ENCODE measurements at places on chromosomes 4 and X. TPM values are rescaled to one million over a fixed set of nuclear protein-coding genes. Genes with fewer than 3 reads are reported as not detected.
A peak's percentile ranks its signal among the peaks of the same experiment; 100 is the strongest.

Gene NAP1L2
- total RNA-seq = 1.2 TPM

Gene AMMECR1
- 10.3 TPM for total RNA-seq

Gene FAM50A
- total RNA-seq = 85.2 TPM

Gene XAGE1A
- not detected for total RNA-seq

Gene RENBP
- 12.3 TPM for total RNA-seq

Gene PLP1
- 543 TPM for total RNA-seq

GRCh38 chr4:121720109-121720508 lies 23.3 kb upstream of the ANXA5 start:
- DNase-seq = no peak

GRCh38 chr4:81116566-81116965 lies 86.1 kb downstream of the BMP3 start:
- no peak for DNase-seq

DNA sequence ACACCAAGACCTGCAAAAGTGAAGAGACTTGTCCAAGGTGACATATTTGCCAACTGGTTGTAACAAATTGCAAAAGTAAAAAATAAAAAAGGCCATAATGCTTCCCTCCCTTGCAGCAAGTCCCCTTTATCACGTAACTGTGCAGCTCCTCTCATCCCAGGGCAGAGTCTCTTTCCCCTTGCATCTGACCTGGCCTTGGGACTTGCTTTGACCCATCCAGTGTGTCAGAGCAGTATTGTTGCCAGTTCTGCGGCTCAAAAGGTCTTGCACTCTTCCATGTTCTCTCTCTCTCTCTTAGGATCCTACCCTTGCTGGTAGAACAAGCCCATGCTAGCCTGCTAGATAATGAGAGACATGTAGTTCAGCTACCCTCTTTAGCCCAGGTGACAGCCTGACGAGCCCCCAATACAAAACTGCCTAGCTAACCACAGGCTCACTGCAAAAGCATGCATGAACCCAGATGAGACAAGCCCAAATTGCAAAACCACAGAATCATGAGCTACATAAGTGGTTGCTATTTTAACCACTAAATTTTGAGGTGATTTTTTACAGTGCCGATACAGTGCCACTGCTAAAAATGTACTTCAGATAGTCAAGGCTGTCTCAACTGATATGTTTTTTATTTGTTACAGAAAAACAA lies 289.5 kb upstream of the PPARGC1A start:
- no peak for DNase-seq

DNA sequence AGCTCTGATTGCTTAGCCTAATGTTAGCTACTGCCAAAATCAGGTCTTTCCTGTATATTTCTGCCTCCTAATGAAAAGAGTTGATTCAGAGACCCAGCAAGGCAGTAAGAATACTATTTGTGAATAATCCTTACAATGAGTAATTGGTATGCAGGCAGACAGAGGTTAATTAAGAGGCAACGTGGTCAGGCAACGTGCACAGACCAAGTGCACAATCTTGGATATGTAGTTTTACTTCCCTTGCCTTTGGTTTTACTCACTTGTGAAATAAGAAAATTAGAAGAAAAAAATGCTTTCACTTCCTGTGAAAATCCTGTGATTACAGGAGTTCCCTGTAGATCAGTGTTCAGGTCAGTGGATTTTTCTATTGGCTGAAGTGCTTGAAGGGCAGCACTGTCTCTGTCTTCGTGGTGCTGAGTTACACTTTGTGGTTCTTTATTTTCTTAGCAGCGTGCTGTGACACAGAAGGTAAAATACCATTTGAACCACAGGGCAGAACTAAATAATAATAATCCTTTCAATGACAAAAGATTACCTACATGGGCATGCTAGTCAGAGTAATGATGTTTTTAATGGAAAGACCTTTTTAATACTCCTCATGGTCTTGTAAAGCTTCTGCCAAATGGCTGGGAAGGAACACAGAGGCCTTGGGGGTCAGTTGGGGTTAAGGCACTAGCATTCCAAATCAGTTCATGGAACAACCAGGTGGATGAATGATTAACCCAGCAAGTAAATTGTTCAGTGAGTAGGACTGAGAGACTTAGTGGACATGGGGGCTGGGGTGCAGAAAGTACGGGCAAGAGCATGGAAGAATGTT lies 430.9 kb downstream of the MAPK10 start:
- no peak for DNase-seq

DNA sequence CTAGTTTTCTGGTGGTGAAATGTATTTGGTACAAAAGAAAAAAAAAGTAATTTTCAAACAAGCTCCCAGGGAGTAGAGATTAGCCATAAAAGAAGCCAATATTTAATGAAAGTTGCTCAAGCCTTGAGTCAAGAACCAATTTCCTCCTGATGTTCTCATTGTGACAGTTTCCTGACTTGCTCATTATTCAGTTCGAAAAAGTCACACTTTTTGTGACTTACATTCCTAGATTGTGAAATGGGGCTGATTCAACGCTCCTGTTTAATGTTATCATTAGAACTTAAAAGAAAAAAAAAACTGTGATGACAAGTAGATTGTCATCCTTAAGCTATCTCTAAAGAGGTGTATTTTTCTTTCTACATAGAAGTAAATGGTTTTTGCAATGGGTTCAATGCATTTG lies 122.6 kb upstream of the BMPR1B start:
- DNase-seq = no peak

- peak; percentile 10 for DNase-seq
Measured at GRCh38 chr4:8110071-8110986, 48.3 kb downstream of the ABLIM2 start.

DNA sequence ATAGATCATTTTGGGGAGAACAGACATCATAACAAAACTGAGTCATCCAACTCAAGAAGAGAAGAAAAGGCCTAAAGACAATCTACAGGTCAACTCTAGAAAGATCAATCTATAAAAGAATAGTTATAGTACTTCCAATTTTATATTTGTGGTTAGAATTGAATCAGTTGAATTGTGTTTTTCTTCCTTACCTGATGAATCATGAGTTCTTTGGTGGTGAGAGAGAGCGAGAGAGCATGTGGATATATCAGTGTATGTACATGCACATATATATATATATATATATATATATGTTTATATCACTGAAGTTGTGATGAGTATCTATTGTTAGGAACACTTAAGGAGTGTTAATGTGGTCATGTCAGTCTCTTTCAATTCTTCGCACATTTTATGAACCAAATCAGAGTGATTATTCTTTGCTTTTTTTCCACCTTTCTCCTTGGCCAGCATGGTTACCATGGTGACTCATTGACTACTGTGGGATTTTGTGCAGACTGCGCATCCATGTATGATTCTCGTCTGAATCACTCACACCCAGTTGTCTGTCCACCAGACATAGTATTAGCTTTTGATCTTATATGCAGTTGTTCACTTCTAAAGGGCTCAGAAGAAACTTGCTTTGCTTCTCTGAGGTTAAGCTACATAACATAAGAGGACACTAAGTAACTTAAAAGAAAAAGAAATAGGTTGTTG lies 90.4 kb upstream of the RAB40AL start:
- no peak for DNase-seq

DNA sequence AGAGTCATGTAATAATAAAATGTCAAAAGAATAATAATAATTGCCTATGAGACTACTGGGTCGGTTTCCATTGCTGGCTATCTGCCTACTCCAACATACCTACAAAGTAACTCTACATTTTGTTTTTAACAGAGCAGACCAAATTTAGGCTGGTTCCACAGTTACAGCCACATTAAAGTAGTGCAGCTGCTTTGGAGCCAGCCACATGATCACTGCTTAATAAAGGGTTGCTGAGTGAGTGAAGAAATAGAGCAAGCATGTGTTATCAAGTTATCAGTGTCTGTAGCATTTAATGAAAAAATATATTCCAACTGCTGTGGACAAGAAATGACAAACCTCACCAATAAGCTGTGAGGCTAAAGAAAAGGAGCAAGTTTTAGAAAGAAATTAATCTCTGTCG lies 782.3 kb downstream of the PCDH18 start:
- no peak for DNase-seq

GRCh38 chrX:129813662-129814368 lies 29.9 kb downstream of the ZDHHC9 start:
- no peak for DNase-seq

DNA sequence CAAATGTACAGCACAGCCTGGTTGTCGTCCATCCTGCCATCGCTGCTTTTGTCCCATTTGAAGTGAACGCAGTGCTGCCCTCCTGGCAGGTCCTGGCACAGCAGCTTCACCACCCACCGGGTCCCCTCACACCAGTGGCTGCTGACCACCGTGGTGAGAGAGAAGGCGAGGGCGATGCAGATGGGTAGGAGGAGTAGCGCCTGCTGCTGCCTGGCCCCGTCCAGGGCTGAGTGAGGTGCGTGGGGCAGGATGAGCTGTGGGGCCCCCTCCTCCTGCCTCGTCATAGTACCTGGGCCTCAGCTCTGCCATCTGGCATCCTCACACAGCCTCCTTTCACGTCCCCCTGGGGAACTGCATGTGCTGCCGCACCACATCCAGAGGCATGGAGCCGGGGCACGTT lies 1.8 kb downstream of the DCAF8L2 start:
- no peak for DNase-seq

DNA sequence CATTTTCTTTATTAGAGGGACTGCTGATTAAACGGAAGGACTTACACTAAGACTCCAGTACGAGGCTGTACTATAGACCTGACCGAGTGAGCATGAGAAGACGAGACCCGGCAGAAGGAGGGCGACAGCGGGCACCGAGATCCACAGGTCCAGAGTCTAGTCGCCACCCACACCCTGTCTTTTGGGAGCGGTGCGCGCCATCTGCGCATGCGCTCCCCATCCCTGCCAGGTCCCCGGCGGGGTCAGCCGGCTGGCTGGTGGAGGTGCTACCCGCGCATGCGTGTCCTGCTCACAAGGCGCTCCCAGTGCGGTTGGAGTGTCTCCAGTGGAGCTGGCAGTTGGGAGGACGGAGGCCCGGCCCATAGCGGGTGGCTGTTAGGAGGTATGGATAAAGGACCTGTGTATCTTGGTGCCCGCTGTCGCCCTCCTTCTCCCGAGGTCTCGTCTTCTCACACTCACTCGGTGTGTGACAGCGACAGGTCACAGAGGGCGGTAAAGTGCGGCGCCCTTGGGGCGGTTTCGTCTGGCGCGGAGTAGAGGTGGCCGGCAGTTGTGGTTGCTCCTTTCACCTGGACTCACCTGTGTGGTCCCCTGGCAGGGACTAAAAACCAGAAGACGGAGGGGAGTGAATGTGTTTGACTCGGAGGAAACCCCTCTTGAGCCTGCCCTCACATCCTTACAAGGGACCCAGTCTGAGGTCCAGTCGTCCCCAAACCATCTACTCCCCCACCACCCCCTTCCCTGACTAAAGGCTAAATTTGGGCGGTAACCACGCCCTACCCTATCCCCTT lies 7.6 kb upstream of the HSD17B10 start:
- DNase-seq = peak; percentile 40
